ENCODE measurements at places on chromosomes 7 and 10. TPM values are rescaled to one million over a fixed set of nuclear protein-coding genes. Genes with fewer than 3 reads are reported as not detected.

Gene MPP7
- polyA plus RNA-seq, result 3.6 TPM

Gene SEMA3C
- polyA plus RNA-seq, result 139 TPM

GRCh38 chr10:10846504-10846900, 171.2 kb upstream of the CELF2 start:
- no peak for DNase-seq

GRCh38 chr7:106287786-106288185, 3.0 kb upstream of the NAMPT start:
- no peak for DNase-seq

Gene GNB2
- polyA plus RNA-seq, result 139 TPM

Gene KNDC1
- polyA plus RNA-seq, result 6.6 TPM

Gene LBX1
- polyA plus RNA-seq, result 9.6 TPM

Gene GIMAP8
- polyA plus RNA-seq, result 6.1 TPM

DNA sequence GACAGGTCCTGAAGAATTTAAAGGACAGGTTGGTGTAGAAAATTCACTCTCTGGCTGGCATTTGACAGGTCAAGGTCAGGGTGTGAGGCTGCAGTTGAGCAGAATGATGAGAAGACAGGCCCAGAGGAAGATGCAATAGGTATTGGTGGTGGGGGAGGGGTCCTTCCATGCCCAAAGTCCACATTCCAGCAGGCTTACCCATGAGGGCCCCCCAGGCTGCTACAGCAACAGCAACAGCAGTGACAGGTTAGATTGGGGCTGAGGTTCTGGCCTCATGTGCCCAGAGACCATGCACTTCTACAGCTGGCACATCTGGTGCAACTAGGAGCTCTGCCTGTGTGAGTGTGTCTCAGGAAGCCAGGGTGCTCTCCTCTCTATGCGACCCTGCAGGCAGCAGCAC, 223.5 kb upstream of the GHITM start:
- no peak for DNase-seq

- DNase-seq, result no peak
These were observed 54.5 kb downstream of the UBE3C start for GRCh38 chr7:157193274-157193673.

DNA sequence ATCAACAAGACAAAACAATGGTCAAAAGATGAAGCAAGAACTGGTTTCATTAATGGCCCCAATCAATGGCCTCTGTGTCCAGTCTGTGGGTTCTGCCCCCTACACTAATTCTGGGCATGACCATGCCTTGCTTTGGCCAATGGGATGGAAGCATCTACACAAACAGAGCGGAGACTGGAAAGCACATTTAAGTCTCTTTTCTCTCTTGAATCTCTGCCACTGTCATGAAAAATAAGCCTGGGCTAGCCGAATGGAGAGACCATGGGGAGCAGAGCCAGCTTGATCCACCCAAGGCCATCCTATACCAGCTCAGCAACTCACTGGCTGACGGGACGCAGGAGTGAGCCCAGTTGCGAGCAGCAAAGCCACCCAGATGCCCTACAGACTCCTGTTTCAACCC, 30.9 kb downstream of the ANKRD16 start:
- no peak for DNase-seq

Gene DNAJC12
- 5.6 TPM for polyA plus RNA-seq

- DNase-seq, result no peak
These were observed 234.3 kb downstream of the COBL start for GRCh38 chr7:51082096-51082840.

Gene CPA5
- 2.0 TPM for polyA plus RNA-seq

DNA sequence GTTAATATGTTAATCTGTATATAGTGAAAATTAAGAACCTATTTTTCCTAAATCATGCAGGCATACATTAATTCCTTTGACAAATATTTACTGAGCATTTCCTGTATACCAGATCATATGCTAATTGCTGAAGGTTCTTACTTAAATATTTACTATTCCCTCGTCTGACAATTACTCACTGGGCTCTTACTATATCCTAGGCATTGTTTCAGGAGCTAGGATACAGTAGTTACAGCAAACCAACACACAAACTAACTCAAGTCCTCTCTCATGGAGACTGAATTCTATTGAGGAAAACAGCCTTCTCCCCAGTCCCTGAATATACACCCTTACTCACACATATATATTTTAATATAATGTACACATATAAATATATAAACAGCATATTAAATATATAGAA, 786.0 kb downstream of the NRG3 start:
- DNase-seq, result no peak

Gene LIPM
- polyA plus RNA-seq, result not detected

DNA sequence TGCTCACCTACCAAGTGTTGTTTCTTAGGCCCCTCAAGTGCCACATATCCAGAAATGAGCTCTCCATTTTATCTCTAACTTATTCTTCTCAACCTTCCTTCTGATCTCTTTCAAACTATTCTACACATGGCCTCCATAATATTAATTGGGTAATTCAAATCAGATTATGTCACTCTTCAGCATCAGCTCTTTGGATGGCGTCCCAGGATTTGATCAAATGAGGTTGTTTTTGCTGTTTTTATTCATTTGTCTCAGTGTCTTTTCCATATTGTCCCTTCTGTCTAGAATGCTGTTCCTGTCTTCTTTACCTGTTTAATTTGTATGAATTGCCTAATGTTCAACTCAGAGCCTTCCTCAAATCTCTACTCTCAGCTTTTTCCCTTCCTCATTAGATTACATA, 234.6 kb upstream of the CXCL12 start:
- DNase-seq, result no peak

Gene IKZF1
- 1.4 TPM for polyA plus RNA-seq

Gene PLPP4
- polyA plus RNA-seq, result 0.10 TPM

Gene RPEL1
- polyA plus RNA-seq, result not detected

Gene SH2D4B
- polyA plus RNA-seq, result not detected

DNA sequence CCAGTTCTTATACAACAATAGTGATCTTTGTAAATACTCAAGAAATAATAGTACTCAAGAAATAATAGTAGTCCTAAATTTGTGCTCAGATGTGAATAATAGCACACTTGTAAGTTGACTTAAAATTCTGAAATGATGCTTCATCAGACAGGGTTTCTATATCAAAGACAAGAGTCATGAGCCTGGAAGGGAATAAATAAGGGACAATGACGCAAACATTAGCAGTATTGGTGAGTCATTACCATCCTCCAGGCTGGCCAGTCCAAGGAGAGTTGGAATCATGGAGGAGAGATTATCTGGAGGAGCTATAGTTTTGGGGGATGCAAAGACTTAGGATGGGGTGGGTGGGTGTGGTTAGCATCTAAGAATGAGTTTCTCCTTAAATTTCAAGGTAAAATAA, 6.1 kb upstream of the SH3PXD2A start:
- no peak for DNase-seq

GRCh38 chr7:27375958-27376357, 133.4 kb downstream of the EVX1 start:
- DNase-seq, result no peak

DNA sequence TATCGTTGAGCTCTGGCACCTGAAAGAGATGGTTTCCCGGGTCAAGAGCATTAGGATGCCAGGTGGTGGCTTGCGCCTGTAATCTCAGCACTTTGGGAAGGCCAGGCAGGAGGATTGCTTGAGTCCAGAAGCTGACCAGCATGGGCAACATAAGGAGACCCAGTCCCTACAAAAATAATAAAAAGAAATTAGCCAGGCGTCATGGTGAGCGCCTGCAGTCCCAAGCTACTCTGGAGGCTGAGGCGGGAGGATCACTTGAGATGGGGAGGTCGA, 6.1 kb upstream of the KCP start:
- DNase-seq, result no peak

DNA sequence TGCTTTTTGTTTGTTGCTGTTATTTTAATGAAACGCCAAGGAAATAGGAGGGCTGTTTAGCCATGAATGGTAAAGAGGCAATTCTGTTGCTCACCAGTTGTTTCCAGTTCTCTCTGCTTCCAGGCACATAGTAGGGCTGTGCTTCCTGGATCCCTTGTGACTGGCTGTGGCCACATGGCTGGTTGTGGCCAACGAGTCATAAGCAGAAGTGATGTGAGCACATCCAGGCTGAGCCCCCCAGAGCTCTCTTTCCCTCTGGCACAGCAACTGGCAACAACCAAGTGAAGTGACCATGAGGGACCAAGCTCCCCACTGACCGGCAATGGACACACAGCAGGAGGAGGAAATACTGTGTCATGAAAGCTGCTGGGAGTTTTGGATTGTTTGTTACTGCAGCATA, 10.3 kb downstream of the GRID1 start:
- DNase-seq, result no peak

DNA sequence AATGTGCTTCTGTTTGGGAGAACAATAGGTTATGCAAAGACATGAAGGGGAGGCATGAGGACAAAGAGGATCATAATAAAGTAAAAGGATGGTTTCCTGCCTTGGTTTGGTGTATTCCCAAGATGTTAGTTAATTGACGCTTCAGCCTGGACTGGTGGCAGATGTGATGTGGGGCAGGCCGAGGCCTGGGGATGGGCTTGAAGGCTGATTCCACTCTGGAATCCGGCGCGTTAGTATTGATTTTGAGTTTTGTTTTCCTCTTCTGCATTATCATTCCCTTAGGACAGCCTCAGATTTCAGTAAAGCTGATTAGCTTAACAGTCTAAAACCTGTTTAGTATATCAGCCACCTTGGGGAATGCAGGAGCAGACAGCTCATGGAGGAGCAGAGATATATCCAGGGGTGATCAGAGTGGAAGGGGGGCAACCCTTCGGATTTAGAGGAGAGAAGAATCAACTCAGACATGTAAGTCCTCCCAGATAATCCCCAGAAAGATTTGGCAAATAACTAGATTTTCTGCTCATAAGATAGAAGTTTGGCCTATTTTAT, 159.8 kb upstream of the MTPN start:
- DNase-seq, result no peak

Gene ABCB4
- polyA plus RNA-seq, result 0.40 TPM

- no peak for DNase-seq
These were observed 6.0 kb downstream of the TEX47 start for GRCh38 chr7:88789480-88790064.

Gene TLL2
- polyA plus RNA-seq, result 2.1 TPM

- DNase-seq, result no peak
These were observed 61.1 kb downstream of the GRK5 start for GRCh38 chr10:119268428-119268827.

Gene LIPN
- polyA plus RNA-seq, result not detected

All from forelimb muscle (tissue), 1 donor.